ENCODE measurements at places on chromosomes 3 and 15.

DNA sequence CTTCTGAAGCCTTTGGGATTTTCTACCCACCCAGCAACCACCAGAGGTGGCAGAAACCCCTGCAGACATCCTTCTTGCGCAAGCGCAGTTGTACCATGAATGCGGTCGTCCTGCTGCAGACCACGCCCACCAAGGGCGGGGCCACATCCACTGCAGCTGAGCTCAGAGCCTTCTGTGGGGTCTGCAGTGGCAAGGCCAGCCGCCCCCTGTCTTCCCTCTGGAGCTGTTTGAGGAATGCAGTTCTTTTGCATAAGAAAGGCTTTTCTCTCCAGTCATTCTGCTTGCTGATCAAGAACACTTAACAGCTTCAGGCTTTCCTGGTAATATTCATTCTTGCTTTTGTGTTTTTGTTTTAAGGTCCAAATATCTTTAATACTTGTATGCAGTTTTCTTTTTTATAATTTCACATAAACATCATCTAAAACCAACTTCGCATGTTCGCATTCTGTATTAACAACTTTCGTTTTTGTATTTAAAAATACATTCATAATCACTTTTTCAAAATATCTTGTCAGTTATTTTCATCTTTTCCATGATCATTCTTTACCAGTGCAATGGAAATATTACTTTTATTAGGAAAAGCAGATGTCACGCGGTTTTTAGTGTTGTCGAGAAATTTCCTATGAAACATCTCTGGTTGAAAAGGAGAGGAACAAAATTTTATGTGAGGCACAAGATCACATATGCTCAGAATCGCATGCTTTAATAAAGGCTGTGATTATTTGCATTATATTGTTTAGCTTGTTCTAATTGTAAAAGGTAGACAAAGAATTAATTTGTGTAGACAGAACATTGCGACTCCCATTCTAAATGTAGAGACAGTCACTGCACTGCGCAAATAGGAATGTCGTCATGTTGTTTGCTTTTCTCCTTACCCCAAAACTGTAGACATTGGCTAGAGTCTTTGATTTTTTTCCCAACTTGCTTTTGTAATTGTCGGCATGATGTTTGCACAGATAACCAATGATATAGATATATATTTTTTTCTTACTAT, 98.1 kb upstream of the SNRPN start:
- DNase-seq, result no peak

GRCh38 chr3:139564294-139564861, 24.8 kb upstream of the RBP1 start:
- DNase-seq, result no peak

DNA sequence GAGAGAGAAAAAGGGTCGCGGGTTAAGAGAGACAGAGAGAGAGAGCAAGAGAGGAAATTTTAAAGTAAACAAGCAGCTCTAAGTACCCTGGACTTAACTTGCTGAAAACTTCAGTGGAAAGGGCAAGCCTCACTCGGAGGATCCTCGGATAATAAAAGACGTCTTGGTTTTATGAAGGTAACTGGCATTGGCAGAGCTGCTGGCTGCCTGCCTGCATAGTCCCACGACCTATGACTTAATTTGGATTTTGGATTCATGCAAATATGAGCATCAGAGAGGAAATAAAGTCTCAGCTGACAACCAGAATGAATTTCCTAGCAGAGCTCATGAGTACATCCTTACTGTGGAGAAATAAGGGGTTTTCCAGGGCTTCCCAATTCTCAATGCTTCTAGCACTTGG, 95.1 kb upstream of the PDZRN3 start:
- DNase-seq, result no peak

DNA sequence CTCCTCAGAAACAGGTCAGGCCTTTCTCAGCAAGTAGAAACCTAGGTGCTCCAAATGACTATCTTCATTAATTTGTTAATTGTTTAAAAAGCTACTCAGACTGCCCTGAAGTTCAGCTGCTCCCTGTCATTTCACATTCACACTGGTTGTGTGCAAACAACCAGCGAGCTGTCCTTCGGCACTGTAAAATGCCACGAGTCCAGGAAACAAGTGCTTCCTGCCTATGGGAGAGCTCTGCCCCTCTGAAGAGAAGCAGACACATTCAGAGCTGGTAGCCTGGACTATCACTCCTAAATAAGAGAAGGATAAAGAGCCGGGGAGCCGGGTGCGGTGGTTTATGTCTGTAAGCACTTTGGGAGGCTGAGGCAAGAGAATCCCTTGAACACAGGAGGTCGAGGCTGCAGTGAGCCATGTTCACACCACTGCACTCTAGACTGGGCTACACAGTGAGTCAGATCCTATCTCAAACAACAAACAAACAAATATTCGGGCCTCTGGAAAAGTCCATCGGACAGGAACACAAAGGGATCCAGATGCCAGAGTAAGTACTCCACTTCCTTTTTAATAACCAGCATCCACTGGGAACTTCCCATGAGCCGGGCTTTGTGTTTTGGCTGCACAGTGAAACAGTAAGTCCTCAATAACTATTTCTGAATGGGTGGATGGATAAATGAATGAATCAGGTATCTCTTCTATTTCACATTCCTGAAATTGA, 114.4 kb upstream of the WNT5A start:
- no peak for DNase-seq

- DNase-seq, result no peak
Observed at GRCh38 chr3:113103588-113103987, 107.8 kb upstream of the BOC start.

DNA sequence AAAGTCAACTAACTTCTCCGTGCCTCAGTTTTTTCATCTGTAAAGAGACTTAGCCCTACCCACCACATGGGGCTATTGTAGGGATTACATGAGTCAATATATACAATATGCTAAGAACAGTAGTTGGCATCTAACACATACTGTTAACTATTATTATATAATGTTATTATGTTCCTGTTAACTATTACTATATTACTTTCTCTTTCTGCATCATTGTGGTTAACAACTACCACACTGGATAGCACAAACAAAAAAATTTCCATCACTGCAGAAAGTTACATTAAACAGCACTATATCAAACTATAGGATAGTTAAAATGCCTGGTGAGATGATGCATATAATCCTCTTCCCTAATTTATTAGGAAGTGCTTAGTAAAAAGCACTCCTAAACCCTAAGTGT, 23.7 kb downstream of the STAG1 start:
- no peak for DNase-seq

GRCh38 chr3:195699860-195700259, 20.9 kb upstream of the MUC20 start:
- DNase-seq, result no peak

DNA sequence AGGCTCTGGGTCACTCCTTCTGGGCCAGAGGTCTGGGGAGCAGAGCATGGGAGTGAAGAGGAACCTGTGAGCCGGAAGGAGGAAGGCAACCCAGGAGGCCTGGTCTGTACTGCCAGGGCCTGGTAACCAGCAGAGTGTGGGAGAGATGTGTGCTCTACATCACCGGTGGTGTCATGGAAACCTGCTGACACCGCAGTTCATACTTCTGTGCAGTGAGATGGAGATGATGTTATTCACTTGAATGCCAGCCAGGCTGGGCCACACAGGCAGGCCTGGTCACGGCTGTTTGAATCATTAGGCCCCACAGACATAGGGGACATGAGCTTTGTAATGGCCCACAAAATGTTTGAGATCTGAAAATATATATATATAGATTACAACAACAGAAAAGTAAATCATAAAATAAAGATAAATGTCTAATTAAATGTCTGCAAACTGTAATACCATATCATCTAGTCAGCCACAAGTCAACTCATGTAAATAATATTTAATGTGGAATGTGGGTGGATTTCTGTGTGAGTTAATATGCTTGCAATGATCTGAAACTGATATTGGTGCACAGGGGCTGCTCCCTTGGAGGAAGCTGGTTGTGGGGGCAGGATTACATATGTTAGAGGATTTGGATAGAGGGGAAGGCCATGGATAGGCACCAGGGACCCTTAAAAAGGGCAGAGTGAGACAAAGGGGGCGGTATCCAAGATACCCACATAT, 108.5 kb upstream of the PFN2 start:
- no peak for DNase-seq

DNA sequence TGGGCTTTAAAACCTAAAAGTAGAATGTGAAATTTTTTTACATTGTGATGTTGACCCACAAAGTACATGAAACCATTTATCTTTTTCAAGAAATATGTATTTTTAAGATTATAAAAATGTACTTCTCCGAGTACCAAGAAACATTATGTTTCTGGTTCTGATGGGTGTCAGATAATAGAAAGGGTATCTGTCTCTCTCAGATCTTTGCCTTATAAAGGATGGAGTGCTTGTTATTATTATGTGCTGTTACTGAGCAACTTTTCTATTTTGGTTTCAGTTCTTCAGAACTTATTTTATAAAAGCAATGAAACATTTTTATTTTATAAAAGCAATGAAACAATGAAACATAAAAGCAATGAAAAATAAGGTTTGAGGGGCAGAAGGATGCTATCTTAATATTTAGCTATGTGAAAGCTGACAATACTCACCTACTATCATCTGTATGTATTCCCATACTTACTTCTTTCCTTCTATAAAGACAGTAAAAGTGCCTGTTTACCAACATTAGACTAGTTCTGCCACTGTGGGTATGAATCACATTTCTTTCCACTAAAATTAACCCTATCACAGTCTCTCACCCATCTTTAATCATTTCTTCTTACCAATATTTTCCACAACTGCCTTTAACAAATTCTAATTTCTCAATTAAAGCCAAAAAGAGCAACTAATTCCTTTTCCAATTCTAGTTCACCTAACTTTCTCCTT, 540.7 kb upstream of the KCNMB2 start:
- DNase-seq, result no peak

GRCh38 chr15:27218426-27218825, 247.4 kb downstream of the GABRG3 start:
- no peak for DNase-seq
